ENCODE measurements at places on chromosomes 4 and X.

- DNase-seq, result no peak
Measured at GRCh38 chrX:9913146-9913433, 54.1 kb upstream of the CLDN34 start.

GRCh38 chr4:104017213-104017612, 297.4 kb upstream of the TACR3 start:
- DNase-seq, result no peak

DNA sequence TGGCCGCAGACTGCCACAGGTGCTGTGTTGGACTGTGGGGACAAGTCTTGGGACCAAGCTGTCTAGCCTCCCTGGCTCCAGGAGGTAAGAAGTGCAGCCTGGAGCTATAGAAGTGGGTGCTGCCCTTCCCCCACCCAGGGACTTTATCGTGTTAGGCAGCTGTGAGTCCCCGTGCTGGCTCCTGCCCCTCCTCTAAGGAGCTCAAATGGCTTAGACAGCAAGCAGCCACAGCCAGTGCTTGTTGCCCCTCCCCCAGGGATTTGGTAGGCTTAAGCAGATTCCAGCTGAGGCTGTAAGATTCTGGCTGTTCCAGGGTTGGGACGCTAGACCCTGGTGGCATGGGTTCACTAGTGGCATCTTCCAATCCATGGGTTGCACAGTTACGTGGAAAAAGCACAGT, 979.4 kb upstream of the PCDH10 start:
- DNase-seq, result no peak

DNA sequence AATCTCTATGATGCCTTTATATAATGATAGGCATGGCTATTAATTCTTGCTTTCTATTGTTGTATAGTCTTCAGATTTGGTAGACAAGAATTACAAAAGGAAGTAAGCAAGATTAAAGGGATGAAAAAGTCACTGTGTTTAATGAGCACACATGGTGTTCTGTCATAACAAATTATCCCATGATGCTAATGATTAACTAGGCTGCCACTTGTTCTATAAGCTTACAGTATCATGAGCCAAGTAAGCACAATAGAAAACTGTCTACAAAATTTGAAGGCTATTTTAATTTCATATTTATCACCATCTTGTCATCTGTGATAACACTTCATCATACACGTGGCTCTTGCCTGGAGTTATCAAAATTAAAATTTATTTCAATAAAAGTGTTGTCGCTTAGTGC, 466.7 kb downstream of the GASK1B start:
- no peak for DNase-seq

- DNase-seq, result no peak
Measured at GRCh38 chrX:18769364-18769763, 61.9 kb downstream of the PPEF1 start.

- DNase-seq, result no peak
Measured at GRCh38 chr4:47733302-47734175, 104.3 kb downstream of the CORIN start.

- DNase-seq, result no peak
Measured at GRCh38 chrX:154758696-154759095, 4.0 kb upstream of the DKC1 start.

- no peak for DNase-seq
Measured at GRCh38 chrX:9416562-9417348, 48.1 kb upstream of the TBL1X start.

DNA sequence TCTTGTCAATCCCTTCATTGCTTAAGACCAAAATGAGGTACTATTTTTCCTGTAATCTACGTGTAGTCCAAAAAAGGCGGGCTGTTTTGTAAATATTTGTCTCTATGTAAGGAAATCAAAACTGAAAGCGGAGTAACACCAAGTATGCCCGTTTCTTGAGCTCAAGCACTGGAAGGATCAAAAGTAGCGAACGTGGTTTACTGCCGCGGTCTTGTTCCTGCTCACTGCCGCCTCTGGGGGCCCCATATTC, 71.5 kb downstream of the AFF1 start:
- peak; percentile 74 for DNase-seq

DNA sequence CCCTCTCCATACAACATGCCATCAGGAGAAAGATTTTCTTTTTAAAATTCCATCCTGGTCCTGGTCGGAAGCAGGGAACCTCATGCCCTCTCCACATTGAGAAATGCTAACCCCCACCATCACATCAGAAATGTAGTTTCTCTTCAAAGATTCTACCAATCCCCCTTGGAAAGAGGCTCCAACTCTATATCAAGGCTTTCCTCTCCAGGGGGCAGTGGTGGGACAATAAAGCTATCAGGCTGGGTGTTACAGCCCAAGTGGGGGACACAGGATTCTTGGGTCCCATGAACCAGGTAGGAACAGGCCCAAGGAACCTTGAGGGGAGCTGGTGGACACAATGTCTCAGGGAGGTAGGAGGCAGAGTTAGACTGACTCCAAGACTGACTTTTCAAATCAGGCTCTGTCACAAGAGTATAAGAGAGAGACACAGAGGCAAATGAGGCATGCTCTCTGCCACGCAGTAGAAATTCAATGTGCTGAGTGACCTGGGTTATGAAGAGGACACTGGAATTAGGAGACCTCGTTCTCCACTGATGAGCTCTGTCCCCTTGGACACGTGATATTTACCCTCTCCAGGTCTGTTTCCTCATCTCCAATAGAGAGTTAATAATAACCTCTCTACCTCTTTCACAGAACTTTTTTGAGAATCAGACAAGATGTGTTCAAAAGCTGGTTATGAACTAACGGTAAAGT, 4.5 kb downstream of the GJB1 start:
- no peak for DNase-seq

- no peak for DNase-seq
Measured at GRCh38 chr4:84914686-84915395, 51.6 kb downstream of the WDFY3 start.

DNA sequence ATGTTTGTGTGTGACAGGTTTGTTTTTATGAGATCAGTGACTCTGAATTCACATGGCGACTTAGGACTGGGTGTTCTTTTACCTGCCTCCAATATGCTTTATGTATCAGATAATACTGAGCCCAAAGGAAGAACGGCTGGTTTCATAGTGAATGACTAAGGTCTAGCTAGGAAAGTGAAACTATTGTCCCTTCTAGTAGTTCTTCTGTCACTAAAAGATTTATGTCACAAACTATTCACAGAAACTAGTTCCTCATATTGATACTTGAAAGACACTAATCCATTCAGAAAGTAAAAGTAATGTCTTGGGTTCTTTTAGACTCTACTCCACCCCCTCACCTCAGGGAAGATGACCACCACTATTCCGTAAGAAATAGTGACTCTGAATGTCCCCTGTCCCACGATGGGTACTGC, 81.7 kb downstream of the EGF start:
- DNase-seq, result no peak

GRCh38 chr4:16670727-16671126, 227.7 kb downstream of the LDB2 start:
- DNase-seq, result no peak

GRCh38 chrX:11296051-11296450, 2.8 kb downstream of the AMELX start:
- DNase-seq, result no peak

DNA sequence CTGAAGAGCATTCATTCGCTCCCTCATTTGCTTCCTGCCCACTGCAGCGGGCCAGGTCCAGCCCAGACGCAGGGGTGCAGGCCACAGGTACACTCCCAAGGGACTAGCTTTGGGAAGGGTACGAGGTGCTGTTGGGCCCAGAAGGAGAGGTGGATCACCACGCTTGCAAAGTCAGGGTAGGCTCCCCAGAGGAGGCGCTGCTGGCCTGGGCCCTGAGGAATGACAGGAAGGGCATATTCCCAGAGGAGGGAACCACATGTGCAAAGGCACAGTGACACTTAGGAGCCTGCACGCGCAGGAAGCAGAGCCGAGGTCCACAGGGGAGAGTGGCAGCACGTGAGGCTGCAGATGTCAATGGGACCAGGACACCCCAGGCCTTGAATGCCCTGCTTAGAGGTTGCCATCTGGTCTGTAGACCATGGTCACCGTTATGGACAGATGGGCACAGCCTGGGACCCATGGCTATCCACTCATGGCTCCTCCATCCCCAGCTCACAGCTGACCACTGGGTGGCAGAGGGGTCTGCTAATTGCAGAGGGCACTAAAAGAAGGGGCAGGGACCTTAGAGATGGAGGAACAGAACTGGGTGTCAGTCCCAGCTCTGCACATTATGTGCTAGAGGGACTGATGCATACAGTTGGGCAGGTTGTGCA, 7.9 kb downstream of the HTRA3 start:
- no peak for DNase-seq

DNA sequence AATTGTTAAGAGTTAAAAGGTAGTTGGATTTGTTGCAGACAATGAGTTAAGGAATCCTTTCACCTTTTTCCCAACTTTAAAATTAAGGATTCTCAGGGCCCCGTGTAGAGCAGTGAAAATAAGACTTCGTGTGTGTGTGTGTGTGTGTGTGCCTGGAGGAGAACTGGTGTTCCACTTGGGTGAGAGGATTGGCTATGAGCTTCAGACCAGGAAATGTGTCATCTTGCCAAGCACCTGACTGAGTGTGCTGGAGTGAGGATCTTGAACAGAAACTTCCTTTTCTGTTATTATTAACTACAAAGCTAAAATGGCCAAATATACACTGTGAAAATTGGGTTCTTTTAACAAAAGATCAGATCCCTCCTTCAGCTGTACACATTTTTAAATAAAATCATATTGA, 113.1 kb upstream of the VCX2 start:
- DNase-seq, result no peak

GRCh38 chr4:60215906-60216305, 984.2 kb upstream of the ADGRL3 start:
- DNase-seq, result no peak

DNA sequence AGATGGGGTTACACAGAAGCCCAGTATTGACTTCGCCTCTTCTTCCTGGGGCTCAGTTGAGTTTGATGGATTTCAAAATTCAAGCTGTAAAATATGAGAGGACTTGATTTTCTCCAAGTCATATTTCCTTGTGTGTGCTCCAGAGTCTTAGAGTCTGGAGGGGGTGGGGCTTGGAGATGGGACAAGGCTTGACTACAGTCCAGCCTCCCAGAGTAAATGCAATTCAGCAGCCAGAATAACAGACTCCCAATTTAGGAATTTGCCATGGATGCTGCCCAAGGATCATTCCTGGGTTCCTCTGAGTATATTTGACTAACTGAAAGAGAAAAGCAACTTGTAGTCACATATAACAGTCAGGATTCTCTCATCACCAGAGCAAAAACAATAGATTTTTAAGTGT, 53.7 kb upstream of the RBPJ start:
- peak; percentile 35 for DNase-seq

DNA sequence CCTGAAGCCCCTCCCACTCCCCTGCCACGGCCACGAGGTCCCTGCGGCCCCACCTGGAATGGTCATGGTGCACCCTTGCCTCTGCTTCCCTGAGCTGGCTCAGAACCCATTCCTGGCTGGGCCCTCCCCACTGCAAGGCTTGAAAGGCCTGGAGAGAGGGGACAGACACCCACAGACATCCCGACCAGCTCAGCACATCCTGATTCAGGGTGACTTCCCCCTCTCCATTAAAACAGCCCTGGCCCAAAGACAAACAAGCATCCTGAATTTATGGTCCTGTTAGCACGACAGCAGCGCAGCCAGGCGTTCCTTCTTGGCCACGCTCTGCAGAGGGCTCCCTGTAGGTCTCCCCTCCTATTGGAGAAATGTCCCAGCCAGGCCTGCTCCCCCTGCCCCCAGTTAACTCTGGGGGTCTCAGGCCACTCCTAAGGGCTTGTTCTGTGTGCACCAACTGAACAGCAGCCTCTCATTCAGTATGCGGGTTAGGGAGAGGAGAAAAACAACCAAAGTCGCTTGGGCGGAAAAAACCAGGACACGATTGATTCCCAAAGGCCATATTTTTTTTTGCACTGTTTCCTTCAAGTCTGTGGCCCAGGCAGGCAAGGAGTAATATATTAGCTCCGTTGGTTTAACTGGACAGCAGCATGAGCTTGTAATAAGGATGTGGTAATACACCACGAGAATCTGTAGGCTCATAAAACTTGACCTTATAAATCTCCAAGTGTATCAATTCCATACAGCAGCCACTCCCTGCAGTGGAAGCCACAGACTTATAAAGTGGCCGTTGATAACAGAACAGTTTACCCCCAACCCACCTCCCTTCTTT, 106.7 kb upstream of the MSX1 start:
- no peak for DNase-seq

GRCh38 chr4:11495291-11495690, 66.6 kb upstream of the HS3ST1 start:
- DNase-seq, result no peak

DNA sequence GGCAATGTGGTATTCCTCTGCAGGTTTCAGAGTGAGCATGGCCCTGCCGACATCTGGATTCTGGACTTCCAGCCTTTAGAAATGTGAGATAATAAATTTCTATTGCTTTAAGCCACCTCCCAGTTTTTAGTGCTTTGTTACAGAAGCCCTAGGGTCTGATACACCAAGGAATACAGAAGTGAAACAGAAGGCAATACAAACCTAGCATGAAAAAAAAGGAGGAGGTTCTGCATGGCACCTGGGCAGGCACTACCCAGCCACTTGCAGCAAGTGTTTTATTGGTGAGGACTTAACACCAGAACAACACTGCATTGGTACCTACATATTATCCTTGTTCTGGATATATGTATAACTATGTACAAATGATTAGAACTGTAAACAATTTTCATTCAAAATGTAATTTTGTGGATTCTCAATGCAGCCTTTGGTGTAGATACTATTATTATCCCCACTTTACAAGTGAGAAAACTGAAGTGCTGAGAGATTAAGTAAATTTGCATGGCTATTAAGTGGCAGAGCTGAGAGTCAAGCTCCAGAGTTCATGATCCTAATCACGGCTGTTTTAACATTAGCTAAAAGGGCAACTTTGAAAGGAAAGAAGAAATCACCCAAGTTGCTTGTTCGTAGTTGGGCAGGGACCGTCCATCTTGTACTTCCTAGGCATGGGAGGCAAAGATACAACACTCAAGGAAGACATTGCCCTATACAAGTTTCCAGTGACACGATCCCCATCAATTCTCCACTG, 71.8 kb downstream of the IL21 start:
- no peak for DNase-seq

GRCh38 chr4:8079031-8079885, 79.4 kb downstream of the ABLIM2 start:
- DNase-seq, result no peak

DNA sequence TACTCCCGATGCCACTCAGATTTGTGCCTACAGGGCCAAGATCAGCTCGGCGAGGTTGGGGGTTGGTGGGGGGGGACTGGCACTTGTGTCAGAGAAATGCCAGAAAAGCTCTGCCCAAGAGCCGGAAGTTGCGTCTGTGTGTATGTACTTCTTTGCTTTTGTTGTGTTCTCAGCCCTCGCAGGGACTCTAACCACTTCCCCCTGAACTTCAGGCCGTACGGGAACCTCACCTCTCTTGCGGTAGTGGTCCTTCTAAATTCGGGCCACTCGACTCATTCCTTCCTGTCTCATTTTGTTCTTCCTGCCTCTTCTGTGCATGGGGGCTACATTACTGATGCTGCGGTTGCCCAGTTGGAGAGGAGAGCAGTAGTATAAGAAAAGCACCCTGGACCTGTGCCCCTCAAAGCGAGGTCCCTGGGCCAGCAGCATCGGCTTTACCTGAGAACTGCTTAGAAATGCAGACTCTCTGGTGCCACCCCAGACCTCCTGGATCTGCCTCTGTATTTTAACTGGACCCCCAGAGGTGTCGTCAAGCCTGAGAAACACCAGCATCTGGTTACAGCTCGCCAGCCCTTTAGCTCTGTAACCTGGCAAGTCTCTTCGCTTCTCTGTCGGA, 146.3 kb upstream of the RPS6KA3 start:
- no peak for DNase-seq

All from urinary bladder (tissue), 4 donors.